ENCODE measurements at places on chromosomes 13 and 19.
A peak's percentile ranks its signal among the peaks of the same experiment; 100 is the strongest.

DNA sequence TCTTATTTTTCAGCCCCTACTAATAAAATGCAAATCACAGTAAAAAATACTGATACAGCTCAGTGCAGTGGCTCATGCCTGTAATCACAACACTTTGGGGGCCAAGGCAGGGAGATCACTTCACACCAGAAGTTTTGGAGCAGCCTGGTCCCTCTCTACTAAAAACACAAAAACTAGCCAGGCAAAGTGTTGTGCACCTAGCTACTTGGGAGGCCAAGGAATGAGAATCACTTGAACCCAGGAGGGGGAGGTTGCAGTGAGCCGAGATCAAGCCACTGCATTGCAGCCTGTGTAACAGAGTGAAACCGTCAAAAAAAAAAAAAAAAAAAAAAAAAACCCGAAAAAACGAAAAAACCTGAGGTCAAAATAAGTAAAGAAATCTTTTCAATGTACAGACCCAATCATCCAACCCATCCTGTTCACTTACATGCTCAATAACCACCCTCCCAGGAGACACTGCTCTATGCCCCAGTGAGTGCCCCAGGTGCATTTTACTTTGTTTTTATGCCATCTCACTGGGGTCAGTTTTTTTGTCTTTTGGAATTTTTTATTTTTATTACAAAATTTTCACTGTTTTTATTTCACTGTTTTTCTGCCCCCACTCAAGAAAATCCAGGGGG is 107.0 kb downstream of the ZNF486 start:
- no peak for DNase-seq

DNA sequence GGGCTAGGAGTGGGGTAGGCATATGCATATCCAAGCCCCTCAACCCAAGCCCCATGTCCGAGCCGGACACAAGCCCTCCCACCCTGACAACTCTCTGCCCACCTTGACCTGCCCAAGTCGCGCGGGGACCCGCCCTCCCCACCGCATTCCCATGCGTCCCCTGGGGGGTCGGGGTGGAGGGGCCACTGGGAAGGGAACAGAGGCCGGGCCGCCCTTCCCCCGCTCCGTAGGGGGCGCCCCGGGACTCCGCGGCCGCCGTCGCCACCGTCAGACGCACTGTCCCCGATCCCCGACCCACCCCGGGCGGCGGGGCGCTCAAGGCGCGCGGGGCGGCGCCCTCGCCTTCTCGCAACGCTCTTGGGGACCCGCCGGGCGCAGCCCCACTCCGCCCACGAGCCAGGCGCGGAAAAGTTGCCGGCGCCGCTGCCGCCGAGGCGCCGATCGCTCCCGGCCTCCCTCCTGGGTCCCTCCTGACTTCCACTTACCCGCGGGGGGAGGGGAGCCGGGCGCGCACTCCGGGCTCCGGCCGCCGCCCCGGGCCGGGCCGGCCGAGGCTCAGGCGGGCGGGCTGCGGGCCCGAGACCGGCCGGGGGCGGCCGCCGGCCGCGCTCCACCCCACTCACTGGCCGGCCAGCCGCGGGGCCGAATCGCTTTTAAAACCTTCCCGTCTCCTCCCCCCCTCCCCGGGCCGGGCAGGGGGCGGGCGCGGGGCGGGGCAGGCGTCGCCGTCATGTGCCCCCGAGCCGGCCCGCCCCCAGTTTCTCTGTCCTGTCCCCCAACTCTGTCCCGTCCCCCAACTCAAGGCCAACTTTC is 34.4 kb upstream of the NANOS3 start:
- DNase-seq: no peak

DNA sequence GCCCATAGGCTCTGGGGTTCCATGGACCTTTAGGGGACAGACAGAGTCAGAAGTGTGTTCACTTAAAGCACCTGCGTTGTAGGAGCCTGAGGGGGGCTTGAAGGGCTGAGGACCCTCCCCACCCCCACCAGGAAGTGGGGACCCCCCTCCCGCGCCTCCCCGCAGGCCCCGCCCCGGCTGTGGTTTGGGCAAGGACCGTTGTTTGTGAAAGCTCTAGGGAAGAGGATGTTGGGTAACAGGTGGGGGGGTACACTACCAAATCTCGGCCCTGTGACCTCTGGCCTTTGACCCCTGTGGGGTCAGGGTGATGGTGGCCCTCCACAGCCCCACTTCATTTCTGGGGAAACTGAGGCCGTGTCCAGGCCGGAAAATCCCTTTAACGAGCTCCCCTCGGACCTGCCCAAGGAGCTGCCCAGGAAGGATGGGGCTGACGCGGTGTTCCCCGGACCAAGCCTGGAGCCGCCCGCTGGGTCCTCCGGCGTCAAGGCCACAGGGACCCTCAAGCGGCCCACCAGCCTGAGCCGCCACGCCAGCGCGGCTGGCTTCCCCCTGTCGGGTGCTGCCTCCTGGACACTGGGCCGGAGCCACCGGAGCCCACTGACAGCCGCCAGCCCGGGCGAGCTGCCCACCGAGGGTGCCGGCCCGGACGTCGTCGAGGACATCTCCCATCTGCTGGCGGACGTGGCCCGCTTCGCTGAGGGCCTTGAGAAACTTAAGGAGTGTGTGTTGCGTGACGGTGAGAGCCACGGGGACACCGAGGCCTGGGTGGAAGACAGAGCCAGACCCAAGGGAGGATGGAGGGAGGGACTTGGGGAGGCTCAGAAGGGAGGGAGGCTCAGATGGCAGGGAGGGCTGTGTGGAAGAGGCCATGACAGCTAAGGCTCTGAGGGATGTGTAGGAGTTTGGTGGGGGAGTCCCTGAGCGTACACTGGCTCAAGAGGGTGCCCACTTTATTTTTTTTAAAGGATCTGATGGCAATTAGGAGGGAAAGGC is 1.3 kb downstream of the ARHGAP45 start:
- no peak for DNase-seq

DNA sequence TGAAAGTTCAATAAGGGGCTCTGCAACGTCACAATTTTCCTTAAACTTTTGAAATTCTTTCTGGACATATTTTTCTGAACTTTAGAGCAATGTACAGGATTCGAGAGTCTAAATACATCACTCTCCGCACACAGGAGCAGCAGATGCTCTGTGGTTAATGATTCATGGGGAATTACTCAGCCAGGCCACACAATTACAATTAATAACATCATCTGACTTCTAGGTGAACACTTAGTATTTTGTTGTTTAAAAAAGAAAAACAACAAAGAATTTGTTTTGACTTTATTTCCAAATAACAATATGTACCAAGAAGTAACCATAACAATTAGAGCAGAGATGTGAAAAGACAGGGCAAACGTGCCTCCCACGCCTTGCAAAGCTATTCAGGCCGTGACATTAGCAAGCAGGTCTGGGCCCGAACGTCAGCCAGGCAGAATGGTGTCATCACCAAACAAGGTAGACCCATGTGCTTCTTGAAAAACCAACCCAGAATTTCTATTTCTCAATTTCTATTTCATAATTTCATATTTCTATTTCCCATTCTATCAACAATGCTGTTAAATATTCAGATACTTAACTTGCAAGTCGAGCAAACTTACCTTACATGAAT is 236.3 kb downstream of the COL4A1 start:
- DNase-seq: peak; percentile 90

GRCh38 chr13:76620036-76620435 is 266.2 kb downstream of the KCTD12 start:
- peak; percentile 54 for DNase-seq

DNA sequence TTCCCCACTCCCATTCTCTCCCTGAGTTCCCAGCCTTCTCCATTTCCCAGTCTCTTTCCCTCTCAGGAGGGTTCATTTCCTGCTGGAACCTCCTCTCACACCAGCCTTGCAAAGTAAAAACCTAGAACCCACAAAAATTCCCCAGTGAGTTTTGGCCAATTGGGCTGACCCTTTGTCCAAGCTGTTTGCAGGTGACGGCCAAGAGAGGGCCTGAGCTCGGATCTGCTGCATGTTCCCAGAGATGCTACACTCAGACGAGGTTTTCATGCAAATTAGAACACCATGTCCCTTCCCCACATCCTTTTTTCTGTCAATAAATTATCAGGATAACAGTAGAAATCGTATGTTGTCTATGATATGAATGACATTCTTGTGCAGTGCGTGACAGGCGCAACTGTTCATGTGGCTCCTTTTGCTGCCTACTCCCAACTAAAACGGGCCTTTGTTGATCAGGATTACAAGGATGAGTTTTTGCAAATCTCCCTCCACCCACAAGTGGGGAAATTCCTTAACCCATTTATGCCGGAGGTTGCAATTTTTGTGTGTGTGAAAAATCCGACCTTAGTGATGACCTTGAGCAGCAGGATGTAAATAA is 149.5 kb downstream of the CACNA1A start:
- no peak for DNase-seq

DNA sequence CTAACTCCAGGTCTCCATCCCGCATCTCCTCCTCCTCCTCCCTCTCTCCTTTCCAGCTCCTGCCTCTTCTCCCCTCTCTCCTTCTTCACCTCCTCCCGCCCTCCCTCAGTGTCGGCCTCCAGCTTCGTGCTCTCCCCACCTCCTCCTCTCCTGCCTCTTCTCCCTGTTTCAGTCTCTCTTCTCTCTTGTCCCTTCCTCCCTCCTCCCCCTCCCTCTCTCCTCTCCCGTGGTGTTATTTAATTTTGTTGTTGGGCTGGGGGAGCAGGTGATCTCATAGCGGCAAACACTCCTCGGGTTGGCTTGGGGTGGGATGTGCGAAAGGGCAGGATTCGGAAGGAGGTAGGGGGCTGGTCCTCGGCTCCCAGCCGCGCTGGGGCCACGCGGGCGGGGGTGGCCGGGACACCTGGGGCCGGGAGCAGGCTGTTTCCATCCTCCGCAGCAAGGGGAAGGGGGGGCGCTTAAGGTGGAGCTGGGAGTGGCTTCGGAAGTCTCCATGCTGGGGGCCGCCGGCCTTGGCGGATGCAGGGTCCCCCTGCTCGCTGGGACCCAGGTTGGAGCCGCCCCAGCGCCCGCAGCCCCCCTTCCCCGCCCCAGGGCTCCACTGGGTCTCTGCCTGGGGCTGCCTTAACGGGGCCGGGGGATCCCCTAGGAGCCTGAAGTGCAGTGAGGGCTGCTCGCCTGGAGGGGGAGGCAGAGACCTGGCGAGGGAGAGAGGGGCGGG is at the start of gene CA11:
Gene CA11, minus strand, starts transcription at position 187 of the 721 bp plus-strand sequence. CDS start 555 bp downstream, outside the sequence.
- DNase-seq: peak; percentile 71
